NCI-H774 (cell line): ENCODE measurements at places on chromosomes 7 and 10.

DNA sequence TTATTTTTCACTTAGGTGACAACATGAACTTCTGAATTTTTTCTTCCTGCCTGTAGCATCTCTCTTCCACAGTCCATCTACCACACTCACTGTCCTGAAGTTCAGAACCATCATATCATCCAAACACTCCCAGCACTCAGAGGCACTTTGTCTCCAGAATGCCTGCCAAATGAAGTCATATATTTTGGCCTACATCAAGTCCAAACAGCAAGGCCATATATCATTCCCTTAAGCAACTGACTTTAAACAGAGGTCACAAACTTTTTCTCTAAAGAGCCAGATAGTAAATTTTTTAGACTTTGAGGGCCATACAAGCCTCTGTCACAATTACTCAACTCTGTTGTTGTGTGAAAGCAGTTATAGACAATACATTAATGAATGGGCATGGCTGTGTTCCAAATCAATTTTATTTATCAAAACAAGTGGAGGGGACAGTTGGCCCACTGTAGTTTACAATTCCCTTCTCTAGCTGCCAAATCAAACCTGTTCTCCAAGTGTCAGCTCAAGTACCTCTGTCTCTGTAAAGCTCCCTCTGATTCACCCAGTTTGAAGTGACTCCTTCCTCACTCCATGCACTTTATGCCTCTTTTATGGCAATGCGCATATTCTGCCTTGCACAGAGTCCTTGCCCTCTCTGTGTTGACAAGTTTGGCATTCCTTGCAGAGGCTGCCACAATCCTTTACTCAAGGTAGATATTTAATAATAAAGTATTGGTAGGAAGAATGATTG is 305.7 kb downstream of the FZD1 start:
- no peak for DNase-seq

DNA sequence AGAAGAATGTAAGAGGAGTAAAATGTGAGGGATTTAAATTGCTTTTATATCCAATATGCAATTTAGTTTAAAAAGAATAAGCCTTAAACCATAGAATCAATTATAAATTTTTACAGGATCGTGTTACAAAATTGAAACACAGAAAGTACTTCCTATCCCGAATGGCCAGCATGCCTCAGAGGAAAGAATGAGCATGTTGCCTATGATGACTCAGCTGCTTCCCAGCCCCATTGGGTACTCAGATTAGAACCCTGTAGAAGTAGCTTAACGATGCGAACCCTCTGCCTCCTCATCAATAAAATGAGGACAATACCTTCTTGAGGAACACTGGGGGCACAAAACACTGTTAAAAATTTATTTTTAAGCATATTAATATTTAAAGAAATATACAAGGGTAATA is 113.4 kb upstream of the CDK1 start:
- no peak for DNase-seq

DNA sequence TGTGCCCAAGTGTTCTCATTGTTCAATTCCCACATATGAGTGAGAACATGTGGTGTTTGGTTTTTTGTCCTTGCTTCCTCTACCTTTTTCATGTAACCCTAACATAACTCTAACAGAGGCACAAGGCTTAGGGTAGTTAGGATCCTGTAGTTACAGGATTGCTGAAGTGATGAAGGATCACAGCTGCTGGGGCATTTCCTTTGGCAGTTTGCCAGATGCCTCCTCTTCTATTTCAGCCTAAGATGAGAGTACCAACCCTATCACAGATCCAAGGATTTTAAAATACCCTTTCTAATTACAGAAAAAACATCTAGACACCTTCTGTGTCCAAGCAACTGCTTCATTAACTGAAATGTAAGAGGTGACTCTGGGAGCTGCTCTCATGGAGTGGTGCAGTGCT is 141.7 kb upstream of the COL1A2 start:
- no peak for DNase-seq

GRCh38 chr10:121823993-121824463 is 103.8 kb downstream of the ATE1 start:
- DNase-seq = no peak

DNA sequence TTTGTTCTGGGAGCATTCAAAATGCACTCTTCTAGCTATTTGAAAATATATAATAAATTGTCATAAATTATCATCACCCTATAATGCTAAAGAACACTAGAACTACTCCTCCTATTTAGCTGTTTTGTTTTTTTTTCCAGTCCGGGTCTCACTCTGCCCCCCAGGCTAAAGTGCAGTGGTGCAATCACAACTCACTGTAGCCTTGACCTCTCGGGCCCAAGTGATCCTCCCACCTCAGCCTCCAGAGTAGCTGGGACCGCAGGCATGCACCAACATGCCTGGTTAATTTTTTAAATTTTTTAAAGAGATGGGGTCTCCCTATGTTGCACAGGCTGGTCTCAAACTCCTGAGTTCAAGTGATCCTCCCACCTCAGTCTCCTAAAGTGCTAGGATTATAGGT is 41.1 kb upstream of the MTPAP start:
- no peak for DNase-seq

DNA sequence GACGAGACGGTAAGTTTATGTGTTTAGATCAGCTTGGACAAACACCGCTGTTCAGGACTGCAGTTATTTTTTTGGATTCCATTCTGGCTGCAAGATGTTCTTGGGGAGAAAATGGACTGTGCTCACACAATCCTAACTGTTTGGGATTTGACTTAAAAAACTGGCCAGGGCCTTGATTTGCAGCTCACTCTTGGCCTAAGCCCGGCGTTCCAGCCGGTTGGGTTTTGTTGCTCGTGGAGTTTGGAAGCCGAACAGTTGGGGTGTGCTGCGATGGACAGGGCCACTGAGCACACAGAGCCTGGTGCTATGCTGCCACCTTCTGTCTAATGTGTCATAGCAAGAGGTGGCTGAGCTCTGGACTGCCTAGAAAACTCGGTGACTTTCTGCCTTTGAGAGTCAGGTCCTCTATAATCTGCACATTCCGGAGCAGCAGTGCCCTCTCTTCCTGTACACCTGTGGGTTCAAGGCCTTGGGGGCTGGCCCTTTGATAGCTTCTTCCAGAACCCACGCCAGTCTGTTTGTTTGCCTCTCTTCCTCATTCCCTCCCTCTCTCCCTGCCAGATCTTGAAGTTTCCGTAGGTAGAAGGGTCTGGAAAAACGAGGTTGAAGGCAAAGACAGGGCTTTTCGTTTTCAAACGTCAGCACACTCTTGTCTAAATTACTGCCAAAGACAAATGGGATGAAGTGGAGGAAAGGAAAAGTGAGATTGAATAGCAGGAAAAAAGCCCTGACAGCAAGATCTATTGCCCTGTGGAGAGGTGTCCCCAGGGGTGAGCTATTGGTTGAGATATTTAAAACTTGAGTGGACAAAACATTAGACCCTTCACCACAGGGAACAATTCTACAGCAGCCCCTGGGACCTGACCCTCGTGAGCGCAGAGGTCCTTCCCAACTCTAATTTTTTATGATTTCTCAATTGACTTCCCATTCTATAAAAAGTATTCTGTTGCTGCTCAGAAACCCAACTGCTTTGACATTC is 167.5 kb upstream of the HABP2 start:
- DNase-seq = peak; percentile 7
